ENCODE measurements at places on chromosomes 13 and 19. TPM values are rescaled to one million over a fixed set of nuclear protein-coding genes. Genes with fewer than 3 reads are reported as not detected.

- DNase-seq, result no peak
Observed at GRCh38 chr13:104625201-104625600, 1559.0 kb upstream of the SLC10A2 start.

The TTC9B gene
- total RNA-seq, result not detected

The NCAN gene
- not detected for total RNA-seq

- no peak for DNase-seq
Observed at GRCh38 chr19:1606138-1606651, 933 bp upstream of the UQCR11 start.

The PGLYRP1 gene
- total RNA-seq, result not detected
